Esophagus squamous epithelium (tissue), 5 donors: ENCODE measurements at places on chromosomes 7 and 10.

- no peak for DNase-seq
Measured at GRCh38 chr10:15744217-15744865, 24.6 kb upstream of the ITGA8 start.

DNA sequence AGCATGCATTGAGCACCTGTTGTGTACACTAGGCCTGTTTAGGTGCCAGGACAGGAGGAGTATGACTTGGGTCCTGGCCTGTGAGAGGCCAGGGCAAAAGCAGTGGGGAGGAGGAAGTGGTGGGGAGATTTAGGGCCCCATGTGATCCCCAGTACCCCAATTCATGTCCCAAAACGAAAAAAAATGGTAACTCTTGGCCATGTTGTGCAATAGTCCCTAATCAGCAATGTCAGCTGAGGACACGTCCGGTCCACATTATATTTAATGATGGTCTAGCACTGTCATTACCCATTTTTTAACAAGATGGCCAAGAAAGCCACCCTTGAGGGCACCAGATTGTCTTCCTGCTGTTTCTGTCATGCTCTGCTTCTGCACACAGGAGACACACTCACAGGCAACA lies 142.0 kb upstream of the RET start:
- no peak for DNase-seq

- no peak for DNase-seq
Measured at GRCh38 chr10:95500649-95501048, 60.5 kb downstream of the SORBS1 start.

- no peak for DNase-seq
Measured at GRCh38 chr7:136036336-136036735, 59.2 kb upstream of the MTPN start.

DNA sequence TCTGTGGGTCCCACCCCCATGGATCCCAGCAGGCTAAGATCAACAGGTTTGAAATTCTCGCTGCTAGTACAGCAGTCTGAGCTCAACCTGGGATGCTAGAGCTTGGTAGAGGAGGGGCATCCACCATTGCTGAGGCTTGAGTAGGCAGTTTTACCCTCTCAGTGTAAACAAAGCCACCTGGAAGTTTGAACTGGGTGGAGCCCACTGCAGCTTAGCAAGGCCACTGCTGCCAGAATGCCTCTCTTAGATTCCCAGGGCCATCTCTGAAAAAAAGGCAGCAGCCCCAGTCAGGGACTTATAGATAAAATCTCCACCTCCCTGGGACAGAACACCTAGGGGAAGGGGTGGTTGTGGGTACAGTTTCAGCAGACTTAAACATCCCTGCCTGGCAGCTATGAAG lies 190.0 kb upstream of the CACNA2D1 start:
- no peak for DNase-seq

GRCh38 chr7:29557954-29558353 lies 5.7 kb upstream of the PRR15 start:
- no peak for DNase-seq

- DNase-seq = no peak
Measured at GRCh38 chr10:127320176-127320575, 123.8 kb upstream of the INSYN2A start.

DNA sequence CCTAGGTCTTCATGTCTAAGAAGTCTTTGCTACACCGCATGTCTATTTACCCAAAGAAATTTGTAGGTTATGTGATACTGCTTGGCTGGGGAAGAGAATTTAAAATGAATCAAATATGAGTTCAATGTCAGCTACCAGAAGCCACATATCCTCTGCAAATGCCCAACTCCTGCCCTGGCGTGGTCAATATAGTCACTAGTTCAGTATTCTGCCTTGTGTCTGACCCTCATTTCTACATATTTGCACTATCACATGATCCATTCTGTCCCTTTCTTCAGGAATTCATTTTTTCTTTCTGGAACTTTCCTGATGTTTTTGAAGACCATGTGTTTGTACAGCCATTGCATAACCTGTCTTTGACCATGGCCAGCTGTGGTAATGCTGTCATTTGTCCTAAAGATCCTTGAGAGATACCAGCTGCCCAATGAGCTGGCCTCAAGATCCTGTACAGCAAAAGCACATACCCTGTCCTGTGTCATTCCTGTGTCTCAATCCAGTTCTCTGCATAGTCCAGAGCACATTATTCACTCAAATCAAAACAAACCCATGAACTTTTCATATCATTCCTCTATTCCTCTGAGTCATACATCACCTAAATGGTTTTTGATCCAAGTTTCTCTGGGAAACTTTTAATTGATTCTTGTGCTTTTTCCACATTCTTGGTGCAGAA lies 524.5 kb downstream of the PARD3 start:
- no peak for DNase-seq
